ENCODE measurements at places on chromosomes 2 and 18.

DNA sequence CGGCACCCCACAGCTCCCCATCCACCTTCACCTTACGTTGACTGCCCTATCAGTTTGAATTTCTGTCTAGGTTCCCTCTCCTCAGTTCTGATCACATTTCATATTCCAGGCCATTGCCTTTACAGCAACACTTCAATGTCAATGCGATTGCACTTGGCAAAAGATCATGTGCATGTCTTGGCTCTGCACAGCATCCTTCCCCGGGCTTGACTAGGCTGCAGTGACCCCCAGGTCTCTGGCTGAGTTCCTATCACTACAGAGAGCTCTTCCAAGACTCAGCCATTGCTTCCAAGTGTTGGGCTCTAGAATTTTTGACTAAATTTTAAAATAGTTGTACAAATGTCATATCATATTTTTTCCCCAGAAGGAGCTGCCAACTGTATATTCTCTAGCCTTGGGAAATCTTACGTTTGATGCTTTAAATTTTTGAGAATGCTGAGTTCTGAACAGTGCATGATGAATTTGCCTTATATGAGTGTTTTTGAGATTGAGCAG lies 103.8 kb upstream of the NEDD4L start:
- no peak for DNase-seq

GRCh38 chr2:215577356-215577755 lies 141.5 kb upstream of the FN1 start:
- no peak for DNase-seq

GRCh38 chr2:133879703-133880102 lies 311.4 kb upstream of the NCKAP5 start:
- no peak for DNase-seq

- DNase-seq = no peak
These were observed 81.2 kb downstream of the EIPR1 start for GRCh38 chr2:3296182-3296972.

DNA sequence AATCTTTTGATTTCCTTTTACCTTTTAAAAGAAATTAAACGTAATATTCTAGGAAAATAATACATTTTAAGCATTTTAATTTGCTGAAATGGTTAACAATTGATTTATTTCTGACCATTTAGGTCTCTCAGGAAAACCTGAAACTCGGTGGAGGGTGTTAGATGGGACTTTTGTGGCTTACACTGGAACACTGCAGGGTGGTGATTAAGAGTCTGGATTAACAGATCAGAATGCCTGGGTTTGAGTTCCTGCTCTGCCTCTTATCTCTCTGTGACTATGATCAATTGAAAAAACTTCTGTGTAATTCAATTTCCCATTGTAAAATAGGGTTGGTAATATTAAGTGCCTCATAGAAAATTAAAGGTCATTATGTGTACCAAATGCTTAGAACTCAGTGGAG lies 168.7 kb downstream of the UBE2E3 start:
- DNase-seq = no peak

GRCh38 chr2:209642146-209642820 lies 129.3 kb upstream of the UNC80 start:
- no peak for DNase-seq

- no peak for DNase-seq
These were observed 193.3 kb upstream of the VWC2L start for GRCh38 chr2:214217599-214217998.

DNA sequence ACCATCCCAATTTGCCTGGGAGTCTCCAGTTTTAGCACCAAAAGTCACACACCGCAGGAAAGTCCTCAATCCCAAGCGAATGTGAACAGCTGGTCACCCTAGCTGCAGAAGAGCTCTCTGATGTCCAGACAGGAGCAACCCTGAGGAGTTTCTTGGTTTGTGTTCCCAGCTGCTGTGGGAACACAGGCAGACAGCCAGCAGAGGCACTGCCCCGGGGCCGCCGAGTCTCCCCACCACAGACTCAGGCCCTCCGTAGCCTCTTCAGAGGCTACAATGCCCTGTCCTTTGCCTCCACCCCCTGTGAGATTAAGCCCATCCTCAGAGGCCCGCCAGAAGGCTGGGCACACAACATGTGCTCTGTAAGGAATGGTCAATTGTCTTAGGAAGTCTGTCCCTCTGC lies 111.5 kb downstream of the TTC32 start:
- no peak for DNase-seq

GRCh38 chr2:234768608-234769196 lies 183.1 kb upstream of the SH3BP4 start:
- no peak for DNase-seq

DNA sequence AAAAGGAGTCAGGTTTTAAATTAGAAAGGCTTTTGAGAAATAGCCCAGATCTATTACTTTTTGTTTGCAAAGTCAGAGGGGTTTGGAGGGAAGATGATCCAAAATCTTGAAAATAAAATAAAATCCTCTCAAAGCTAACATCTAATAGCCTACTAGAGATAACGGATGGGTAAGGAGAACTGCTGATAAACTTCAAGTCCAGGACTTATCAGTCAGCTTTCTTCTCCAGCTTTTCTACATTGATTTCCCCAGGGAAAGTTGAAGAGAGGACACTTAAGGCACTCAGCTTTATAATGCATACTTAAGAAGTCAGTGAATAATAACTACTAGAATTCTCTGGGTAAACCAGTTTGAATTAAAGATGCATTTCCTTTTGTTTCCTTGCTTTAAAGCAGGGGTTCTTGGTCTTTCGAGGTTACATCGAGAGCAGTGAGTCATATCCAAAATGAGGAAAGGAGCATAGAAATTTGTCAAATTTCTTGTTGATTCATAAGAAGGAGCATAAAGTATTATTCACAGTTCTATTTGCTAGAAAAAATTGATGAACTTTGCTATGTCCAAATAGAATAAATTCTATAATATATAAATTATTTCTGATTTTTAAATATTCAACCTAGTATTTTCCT lies 43.2 kb upstream of the ITPRID2 start:
- DNase-seq = no peak

- DNase-seq = no peak
These were observed 14.7 kb downstream of the NRP2 start for GRCh38 chr2:205696927-205697441.

DNA sequence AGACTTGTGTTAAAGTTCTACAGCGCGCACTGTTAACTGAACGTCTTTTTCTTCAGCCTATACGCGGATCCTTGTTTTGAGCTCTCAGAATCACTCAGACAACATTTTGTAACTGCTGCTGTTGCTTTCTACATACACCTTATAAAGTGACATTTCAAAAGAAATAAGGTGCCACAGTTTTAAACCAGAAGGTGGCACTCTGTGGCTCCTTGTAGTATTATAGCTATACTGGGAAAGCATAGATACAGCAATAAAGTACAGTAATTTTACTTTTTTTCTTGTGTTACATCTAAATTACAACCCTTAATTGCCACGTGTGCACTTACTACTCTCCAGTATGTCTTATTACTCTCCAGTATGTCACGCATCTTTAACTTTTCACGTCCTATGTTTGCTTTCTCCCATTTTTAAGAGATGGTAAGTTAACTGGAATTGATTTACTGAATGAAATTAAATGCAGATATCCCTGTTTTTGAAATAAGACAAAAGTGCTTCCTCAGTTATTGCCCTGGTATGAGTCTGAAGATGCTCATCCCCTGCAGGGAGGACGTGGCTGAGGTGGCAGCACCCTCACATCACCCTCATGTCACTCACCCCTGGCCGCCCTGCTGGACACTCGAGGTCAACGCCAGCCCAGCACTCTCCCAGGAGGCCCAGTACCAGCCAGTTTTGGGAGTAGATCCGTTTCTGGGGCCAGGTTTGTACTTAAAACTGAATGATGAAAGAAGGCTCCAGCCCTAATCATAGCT lies 37.8 kb downstream of the GORASP2 start:
- DNase-seq = no peak

DNA sequence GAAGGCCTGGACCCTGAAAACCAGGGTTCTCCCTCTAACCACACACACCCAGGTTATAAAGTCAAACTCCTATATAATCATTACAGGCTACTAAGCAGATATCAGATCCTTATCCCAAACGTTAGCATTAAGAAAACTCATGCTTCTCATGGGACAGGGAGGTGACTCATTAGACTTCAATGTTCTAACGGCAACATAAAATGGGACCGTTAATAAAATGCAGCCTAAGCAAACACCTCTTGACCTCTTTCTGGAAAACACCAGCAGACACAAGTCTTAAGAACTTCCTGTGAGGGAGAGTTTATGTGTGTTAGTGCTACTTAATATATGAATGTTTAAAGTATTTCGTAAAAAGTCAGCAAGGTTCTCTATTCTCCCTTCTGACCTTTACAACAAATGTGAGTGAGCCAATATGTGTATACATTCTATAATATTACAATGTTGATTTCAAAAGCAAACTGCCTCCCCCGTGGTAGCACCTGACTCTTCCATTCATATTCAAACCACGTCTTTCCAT lies 31.7 kb downstream of the LPIN2 start:
- DNase-seq = no peak
